Mononuclear cell (primary cell): ENCODE measurements at places on chromosomes 4 and X. TPM values are rescaled to one million over a fixed set of nuclear protein-coding genes. Genes with fewer than 3 reads are reported as not detected.

SOD3 gene
- total RNA-seq, result not detected

GAGE12E gene
- total RNA-seq, result not detected

PRKG2 gene
- total RNA-seq, result 1.7 TPM

TIGD4 gene
- total RNA-seq, result under 0.01 TPM

AMTN gene
- total RNA-seq, result not detected
